Activated CD4-positive, alpha-beta T cell treated with anti-CD3 and anti-CD28 coated beads, Interleukin-10, Interleukin-2, amounts not matched to agents 100 ng/mL and 50 ng/mL, durations not matched to agents 16 hours and 8 hours (primary cell): ENCODE measurements at places on chromosomes 3 and 15.
A peak's percentile ranks its signal among the peaks of the same experiment; 100 is the strongest.

GRCh38 chr3:131705558-131706051 lies 202.8 kb upstream of the MRPL3 start:
- DNase-seq = no peak

DNA sequence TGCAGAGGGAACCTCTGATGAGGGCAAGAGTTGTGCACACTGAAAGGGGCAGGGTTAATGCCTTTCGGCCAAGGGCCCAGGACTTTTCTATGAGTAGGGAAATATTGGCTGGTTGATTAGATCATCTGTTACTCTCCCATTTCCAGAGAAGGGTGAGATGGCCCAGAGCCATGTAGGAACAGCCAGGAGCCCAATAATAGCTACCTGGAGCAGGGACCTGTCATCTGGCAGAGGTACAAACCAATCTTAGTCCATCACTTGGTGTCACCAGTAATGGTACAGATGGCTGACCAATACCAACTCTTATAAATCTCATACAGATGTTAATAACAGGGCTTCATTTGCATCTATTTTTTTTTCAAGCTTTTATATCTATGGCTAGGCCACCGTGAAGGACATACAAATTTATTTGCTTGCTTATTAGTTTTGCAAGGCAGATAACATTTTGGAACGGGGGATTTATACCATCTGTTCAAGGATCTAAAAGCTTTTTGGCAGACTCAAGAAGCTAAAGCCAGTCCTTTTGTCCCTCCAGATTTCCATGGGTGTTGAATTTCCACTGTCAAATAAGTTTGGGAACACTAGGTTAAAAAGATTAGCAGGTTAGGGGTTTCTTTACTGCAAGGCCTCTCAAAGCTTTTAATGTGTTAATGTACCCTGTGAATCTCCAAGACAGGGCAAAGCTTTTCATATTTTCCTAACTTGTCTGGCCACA lies 79.3 kb downstream of the TNIK start:
- DNase-seq = no peak

- DNase-seq = no peak
Measured at GRCh38 chr3:20015525-20015924, 3.5 kb upstream of the PP2D1 start.

DNA sequence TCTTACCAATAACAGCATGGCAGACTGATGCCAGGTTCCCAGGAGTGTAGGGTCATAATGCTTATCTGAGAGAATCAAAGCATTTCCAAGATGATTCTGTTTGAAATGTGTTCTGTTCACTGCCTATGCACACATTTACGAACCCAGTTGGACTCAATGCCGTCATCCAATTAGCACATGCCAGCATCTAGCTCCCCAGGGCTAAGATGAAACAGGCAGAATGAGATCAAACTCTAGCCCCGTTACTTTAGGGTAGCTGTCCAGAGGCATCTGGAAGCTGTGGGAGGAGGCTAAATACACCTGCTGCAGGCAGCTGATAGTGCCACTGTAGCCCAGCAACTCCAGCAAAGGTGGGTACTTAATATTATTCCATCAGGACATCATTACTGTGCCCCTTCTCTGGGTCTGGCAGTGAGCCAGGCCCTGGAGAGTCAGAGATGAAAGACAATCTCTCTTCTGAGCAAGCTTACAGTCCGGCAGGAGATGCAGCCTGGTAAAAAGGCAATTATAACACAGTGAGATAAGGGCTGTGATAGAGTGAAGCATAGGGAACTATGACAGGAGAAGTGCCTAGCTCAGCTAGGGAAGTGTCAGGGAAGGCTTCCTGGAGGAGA lies 156.4 kb upstream of the PPP2R3A start:
- no peak for DNase-seq

GRCh38 chr15:92623435-92623834 lies 32.1 kb downstream of the FAM174B start:
- no peak for DNase-seq

GRCh38 chr3:118754406-118755252 lies 280.0 kb downstream of the IGSF11 start:
- DNase-seq = no peak

DNA sequence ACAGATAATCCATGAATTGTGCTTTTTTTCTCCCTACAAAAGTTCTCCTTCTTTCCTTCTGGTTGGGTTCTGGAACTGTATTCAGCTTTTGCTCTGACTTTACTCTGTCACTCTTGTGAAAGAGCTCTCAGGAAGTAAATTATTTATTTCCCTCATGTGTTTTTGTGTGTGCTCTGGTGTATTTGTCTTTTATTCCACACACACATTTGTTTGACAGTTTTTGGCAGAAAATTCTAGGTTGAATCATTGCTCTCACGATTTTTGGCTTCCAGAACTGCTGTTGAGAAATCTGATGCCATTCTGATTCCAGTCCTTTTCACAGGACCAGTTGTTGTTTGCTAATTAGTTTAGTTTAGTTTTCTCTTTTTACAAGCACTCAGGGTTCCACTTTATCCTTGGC lies 172.8 kb downstream of the PLCH1 start:
- DNase-seq = no peak

- DNase-seq = no peak
Measured at GRCh38 chr3:172145031-172145686, 105.8 kb downstream of the FNDC3B start.

- no peak for DNase-seq
Measured at GRCh38 chr3:150407808-150408220, 284 bp upstream of the TSC22D2 start.

- peak; percentile 5 for DNase-seq
Measured at GRCh38 chr15:54519577-54519976, 541.3 kb downstream of the UNC13C start.

DNA sequence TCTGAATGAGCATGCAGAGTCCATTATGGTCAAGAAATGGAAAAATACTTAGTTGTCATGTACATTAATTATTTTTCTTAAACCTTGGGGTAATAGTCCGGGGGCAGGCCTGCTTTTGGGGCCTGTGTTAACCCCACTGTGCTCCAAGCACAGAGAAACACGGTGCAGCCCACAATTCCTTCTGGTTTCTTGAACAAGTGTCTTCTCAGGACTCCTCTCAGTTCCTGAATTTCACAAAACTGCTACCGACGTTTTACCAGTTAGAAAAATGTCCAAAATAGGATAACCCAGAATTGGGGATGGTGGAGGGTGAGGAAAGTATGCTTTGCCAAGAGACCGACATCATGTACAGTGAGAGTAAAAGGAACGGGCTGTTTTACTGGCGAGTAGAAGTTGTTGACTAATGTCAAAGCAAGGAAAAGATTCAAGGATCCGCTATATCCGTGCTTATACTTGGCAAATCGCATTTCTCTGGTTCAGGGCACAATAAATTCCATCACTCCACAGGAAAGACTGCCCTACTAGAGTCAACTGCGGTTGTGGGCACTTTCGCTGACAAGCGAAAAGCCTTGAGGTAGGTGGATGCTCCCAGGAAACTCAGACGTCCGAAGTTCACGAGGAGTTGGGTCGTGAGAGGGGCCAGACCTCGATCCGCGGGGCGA lies 495 bp upstream of the NXPE3 start:
- no peak for DNase-seq

GRCh38 chr3:167835953-167836352 lies 100.4 kb downstream of the SERPINI1 start:
- DNase-seq = no peak

GRCh38 chr15:82650046-82650670 lies 3.0 kb upstream of the CPEB1 start:
- DNase-seq = no peak
